PC-9 (cell line): ENCODE measurements at places on chromosomes 11 and 22. TPM values are rescaled to one million over a fixed set of nuclear protein-coding genes. Genes with fewer than 3 reads are reported as not detected.
A peak's percentile ranks its signal among the peaks of the same experiment; 100 is the strongest.

- no peak for DNase-seq
Observed at GRCh38 chr11:57815476-57815875, 53.9 kb downstream of the CTNND1 start.

YAP1 gene
- 101 and 111 TPM in 2 replicates for total RNA-seq

- no peak for DNase-seq
Observed at GRCh38 chr22:19761725-19762567, 1.4 kb downstream of the TBX1 start.

DNA sequence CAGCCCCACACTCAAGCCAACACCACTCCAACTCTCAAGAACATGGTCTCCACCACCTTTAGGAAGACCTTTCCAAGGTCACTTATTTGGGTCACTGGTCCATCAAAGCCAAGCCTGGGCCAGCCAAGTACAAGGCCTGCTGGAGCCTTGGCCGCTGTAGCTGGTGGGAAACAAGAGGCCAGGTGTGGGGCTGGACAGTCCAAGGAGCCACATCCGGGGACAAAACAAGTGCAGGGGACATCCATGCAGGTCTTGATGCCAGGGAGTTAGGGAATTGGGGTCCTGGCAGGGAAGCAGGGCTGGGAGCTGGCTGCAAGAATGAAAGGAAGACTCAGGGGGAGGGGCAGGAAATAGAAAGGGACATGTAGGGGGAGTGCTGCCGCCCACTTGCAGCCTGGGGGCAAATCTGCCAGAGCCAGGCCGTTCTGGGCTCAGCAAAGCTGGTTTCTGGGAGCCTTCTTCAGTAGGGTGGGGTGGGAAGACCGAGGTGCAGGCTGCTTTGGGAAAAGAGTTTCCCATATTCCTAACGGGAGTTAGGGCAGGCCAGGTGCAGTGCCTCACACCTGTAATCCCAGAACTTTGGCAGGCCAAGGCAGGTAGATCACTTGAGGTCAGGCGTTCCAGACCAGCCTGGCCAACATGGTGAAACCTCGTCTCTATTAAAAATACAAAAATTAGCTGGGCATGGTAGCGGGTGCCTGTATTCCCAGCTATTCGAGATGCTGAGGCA, 69.5 kb upstream of the ATXN10 start:
- DNase-seq, result no peak

GRCh38 chr11:75867778-75868374, 52.9 kb downstream of the UVRAG start:
- peak; percentile 52 for DNase-seq

DNA sequence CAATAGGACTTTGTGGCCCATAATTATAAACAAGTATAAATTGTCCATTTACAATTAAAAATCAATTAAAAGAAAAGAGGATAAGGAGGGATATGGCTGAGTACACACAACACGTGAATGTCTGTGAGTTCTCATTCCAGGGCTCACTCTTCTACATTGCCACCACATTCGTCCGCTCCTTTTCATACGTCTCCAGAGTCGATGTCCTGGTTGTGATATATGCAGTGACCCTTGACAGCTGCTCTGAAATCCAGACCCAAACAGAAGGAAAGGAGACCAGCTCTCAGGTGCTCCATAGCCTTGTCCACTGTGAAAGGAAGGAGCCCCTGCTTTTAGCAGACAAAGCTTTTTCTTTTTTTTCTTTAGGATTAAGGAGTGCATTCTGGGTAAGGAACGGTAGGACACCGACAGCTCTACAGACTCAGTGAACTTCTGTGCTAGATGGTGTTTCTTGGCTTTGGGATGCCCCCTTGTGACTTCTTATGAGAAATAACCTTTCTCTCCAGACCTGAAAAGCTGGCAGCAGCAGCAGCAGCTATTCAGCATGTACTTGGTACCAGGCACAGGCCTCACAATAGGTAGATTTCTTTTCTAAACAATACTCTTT, 19.7 kb upstream of the DNAJB13 start:
- peak; percentile 43 for DNase-seq

- no peak for DNase-seq
Observed at GRCh38 chr22:17767233-17768065, 6.8 kb downstream of the BID start.

SLC2A11 gene
- total RNA-seq, result 24.0 and 26.9 TPM in 2 replicates

DNA sequence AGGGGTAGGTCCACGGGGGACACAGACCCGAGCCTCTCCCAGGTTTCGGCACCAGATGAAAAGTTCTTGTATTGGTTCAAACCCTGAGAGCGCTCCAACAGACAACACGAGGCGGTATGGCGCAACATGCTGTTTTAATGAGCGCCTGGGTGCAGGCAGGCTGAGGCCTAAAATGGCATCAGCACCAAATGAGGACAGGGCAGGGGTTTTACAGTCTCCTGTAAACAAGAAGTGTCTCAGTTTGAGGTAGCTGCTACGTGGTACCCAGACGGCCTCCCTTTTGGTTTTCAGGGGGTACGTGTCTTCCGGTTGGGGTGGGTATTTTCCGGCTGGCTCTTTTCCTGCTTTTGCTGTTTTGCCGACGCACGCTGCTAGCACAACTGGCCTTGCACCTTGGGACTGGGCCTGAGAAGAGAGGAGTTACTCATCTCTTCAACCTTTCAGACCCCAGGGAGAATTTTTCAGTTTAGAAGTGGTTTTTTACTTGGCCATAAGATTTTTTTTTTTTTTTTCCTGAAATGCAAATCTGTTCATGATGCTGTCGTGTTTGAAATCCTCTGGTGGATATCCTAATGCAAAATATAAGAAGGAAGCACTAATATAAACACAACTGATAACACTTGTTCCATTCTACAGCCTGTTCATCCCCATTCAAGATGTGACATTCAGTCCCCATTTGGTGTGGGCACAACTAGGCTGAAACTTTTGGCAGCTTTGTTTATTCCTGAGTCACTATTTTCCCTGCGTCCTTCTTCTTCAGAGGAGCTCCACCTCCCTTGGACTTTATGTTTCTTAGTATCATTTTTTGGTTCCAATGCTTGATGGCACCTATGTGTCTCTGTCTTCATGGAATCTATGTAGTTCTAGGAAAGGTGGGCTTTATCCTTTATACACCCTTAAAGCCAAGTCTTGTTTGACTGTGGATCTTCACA, 6.5 kb downstream of the PPFIBP2 start:
- no peak for DNase-seq

DNA sequence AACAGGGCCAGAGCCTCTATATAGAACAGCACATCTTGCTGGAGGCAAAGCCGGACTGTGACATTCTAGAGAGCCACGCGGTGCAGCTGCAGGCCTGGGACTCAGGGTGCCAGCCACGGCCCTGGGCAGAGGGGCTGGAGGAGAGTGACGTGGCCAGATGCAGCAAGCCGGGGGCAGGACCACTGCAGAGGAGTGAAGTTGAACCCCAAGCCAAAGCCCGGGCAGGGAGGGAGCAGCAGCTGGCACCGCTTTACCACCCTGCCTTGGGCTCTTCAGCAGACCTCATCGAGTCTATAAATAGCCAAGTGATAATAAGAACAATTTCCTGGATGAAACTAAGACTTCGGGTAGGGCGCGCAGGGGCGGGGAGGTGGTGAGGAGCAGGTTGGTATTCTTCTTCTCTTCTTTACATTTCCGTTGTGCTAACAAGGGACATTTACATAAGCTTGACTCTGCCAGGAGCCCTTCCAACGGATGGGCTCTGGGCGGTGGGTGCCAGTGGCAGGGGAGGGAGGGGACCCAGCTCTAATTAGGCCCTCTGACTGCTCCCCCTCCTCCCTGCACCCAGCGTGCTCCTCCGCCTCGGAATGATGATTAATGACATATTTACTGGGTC, 110.2 kb downstream of the ST3GAL4 start:
- peak; percentile 17 for DNase-seq

EMID1 gene
- total RNA-seq, result 1.1 and 3.1 TPM in 2 replicates

MS4A3 gene
- not detected in 2 replicates for total RNA-seq

- DNase-seq, result no peak
Observed at GRCh38 chr22:23791738-23792645, 5.2 kb downstream of the SMARCB1 start.

GRCh38 chr22:49380095-49380827, 447.4 kb downstream of the BRD1 start:
- no peak for DNase-seq

DNA sequence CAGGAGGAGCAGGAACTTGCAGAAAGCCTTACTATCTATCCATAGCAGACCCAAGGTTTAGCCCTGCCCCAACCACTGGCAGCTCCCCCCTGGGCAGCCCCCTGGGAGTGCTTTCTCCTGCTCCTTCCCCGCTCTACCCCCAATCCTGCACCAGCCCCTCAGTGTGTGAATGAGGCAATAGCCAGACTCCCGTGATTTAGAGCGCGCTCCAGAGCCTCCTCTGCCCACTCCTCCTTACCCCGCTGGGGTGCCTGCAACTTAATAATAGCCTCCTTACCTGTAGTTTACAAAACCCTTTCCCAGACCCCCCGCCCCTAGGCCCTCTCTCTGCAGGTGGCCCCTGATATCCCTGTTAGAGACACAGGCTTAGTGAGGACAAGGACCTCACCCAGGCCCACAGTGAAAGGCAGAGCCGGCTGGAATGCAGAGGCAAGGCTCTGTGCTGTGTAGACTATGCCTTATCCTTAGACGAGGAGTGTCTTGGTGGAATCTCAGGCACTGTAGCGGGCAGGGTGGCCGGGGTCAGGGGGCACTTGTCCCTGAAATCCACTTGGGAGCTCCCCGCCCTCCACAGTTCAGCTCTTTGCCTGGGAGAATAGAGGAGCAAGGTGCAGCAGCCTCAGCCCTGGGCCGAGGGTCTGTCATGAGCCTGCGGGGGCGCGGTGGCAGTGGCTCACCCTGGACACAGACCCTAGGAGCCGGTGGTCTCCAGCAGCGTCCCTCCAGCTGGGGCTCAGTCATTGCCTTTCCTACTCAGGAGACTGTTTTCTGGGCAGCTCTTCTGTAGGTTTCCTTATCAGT, 4.3 kb upstream of the CARNS1 start:
- no peak for DNase-seq

DNA sequence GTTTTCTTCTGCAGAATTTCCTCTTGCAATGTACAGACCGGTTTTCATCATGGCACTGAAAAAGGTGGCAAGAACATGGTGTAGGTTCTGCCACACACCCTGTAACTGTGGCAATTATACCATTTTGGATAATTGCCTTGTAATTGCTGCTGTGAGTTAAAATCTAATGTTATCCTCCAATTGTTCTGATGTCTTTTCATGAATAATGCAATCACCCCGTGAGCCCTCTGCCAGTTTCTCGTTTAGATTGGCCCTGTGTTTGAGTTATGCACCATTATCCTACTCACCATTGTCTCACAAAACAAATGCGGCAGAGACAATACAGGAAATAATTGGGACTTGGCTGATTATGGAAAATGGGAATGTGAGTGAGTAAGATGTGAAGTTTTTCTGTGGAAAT, 61.8 kb upstream of the MTNR1B start:
- no peak for DNase-seq

ENTHD1 gene
- not detected in 2 replicates for total RNA-seq

OR51M1 gene
- not detected in 2 replicates for total RNA-seq

DNA sequence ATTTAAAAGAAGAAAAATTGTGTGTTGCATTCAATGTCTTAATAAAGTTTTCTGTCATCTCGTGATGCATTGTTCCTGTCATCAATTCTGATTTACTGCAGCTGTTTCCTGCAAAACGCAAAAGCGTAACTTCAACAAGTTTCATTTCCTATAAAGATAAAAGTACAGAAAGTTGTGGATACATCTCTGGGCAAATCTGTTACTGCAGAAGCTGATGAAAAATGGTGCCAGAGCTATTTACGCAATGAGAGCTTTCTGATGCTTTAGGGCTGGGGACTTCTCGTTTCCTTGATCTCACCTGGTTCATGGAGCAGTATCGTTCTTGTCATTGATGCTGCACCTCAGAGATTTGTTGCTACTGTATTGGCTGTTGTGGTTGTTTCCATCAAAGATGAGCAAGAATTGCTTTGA, 15.5 kb upstream of the MS4A12 start:
- DNase-seq, result no peak

DNA sequence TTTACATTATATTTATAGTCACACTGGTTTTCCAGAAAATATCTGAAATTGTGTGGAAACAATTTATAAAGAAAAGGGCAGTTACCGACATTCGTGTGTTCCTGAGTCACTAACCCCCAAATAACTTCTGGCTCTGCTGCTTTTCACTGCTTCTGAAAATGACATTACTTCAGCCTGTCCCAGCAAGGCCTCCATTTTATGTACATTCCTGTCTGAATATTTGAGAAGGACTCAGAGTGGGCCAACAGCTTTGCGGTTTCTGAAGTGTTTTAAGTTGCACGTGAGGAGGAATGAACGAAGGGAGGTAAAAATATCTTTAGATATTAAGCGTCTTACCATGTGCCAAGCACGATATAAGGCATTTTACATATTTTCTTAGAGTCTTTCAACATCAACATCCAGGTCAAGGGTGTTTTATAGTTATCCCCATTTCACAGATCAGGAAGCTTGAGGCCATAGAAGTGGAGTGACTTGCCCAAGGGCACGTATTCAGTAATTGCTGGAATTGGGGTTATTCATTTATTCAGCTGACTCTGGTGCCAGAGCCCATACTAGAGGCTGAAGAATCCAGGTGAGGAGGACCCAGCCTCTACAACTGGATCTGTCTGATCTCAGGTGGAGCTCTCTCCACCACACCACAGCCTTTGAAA, 30.8 kb upstream of the WNT11 start:
- no peak for DNase-seq

DNA sequence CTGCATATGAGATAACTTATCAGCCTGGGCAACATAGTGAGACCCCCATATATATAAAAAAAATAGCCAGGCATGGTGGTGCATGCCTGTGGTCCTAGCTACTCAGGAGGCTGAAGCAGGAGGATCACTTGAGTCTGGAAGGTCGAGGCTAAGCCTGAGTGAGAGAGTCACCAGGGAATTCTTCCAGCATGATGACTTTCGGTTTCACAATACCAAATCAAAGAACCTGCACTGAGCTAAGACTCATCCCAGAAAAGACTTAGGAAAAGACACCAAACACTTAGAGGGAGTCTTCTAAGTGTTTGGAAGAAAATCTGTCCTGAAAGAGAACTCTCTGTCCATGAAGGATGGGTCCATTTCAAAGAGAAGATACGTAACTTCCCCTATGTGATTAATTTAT, 12.7 kb downstream of the STK33 start:
- DNase-seq, result no peak

- DNase-seq, result peak; percentile 99
Observed at GRCh38 chr11:73307323-73308002, 613 bp upstream of the ARHGEF17 start.

DNA sequence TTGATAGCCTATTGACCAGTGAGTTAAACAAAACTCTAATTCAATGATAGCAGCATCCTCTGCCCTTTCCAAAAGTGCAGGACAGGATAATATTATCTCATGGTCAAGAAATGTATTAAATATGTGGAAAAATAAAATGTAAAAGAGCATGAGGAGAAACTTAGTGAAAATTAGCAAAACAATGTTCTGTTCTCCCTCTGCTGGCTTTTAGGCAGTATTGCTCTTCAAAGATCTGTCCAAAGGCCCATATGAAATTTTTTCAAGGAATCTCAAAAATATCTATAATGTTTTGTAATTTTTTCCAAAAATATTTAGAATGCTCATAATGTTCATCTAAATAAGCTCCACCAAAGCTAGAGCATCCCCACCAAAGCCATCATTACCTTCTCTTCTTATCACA, 8.3 kb upstream of the ARL14EP start:
- no peak for DNase-seq

PLAAT2 gene
- total RNA-seq, result 8.8 and 13.6 TPM in 2 replicates
